H1 (cell line): ENCODE measurements at places on chromosomes 1 and 21. TPM values are rescaled to one million over a fixed set of nuclear protein-coding genes. Genes with fewer than 3 reads are reported as not detected.

RSRP1 gene
- polyA plus RNA-seq = 32.9 and 38.2 TPM in 2 replicates

SH3BGR gene
- polyA plus RNA-seq = 2.1 and 8.2 TPM in 2 replicates

TCHHL1 gene
- not detected in 2 replicates for polyA plus RNA-seq

LRRC53 gene
- polyA plus RNA-seq = not detected in 2 replicates

DNA sequence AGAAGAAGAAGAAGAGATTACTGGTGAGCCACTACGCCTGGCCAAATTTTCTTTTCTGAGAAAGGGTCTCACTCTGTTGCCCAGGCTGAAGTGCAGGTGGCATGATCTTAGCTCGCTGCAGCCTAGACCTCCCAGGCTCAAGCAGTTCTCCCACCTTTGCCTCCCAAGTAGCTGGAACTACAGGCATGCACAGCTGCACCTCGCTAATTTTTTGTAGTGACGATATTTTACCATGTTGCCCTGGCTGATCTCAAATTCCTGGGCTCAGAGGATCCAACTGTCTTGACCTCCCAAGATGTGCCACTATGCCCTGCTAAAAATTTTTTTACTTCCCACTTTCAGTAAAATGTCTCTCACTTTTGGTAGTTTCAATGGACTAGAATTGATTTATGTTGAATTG, 24.4 kb downstream of the TMEM200B start:
- no peak for DNase-seq

- DNase-seq = peak; percentile 52
Measured at GRCh38 chr1:171484760-171485374, 463 bp upstream of the PRRC2C start.

DNA sequence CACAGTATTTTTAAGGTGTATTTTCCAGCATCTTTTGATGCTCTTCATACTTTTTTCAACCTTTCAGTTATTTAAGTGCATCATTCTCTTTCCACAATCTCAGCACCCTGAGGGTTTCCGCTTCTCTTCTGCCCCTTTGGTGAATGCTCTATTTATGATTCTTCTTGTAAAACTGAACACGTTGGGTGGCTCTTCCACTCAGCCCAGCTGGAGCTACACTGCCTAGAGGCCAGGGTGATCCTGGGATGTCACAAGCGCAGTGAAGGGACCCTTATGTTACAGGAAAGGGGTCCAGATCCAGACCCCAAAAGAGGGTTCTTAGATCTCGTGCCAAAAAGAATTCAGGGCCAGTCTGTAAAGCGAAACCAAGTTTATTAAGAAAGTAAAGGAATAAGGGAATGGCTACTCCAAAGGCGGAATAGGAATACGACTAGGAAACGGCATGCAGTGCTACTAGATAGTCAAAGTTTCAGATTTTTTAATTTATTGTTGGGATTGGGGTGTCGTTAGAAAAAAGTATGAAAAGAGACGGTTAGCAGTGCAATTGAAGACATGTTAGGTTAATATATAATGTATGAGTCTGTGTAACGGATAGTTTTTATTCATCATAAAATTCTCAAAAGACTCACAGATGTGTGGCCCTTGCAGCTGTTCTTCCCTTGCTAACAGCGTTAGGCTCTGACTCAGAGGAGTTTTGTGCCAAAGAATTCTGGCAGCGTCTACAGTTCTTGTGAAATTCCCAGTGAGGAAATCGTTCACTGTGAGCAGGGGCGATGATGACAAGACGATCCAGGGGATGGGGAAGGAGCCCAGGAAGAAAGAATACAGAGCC, 14.4 kb upstream of the ERVH48-1 start:
- DNase-seq = no peak

- no peak for DNase-seq
Measured at GRCh38 chr1:197024460-197024859, 42.6 kb downstream of the F13B start.

DNA sequence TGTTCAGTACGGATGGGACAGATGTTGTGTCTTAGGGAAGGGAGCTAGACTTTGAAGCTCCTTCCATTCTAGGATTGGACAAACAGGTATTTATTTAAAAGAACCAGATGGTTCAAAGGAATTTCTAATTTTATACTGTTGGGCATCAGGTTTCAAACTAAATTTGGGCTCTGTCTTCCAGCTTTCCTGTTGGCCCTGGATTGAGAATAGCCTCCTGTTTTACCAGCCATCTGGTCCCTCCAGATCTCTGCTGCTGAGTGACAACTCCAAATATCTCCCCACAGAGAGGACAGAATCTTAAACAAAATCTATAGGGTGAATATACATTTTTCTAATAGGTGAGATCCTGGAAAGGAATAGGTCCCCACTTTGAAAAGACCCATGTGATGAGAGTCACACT, 52.5 kb upstream of the CNIH3 start:
- no peak for DNase-seq

GRCh38 chr1:167446966-167447365, 71.4 kb downstream of the CD247 start:
- no peak for DNase-seq

- no peak for DNase-seq
Measured at GRCh38 chr1:214296860-214297745, 16.1 kb downstream of the SMYD2 start.

DNA sequence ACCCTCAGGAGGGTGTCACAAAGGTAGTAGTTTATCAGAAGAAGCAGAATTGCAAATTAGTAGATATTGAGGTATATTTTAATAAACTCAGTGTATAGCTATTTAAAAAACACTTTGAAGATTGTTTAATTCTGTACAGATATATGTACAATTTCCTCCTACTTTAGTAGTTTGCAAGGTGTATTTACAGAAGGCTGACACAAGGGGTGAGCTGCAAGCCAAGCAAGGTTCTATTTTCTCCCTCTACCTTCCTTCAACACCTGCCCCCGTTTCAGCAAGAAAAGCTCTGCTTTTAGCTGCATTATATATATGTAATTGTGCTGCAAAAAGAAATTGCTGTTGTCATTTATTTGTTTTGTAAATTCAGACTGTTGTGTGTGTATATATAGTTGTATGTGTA, 674.2 kb upstream of the PKN2 start:
- no peak for DNase-seq

DNA sequence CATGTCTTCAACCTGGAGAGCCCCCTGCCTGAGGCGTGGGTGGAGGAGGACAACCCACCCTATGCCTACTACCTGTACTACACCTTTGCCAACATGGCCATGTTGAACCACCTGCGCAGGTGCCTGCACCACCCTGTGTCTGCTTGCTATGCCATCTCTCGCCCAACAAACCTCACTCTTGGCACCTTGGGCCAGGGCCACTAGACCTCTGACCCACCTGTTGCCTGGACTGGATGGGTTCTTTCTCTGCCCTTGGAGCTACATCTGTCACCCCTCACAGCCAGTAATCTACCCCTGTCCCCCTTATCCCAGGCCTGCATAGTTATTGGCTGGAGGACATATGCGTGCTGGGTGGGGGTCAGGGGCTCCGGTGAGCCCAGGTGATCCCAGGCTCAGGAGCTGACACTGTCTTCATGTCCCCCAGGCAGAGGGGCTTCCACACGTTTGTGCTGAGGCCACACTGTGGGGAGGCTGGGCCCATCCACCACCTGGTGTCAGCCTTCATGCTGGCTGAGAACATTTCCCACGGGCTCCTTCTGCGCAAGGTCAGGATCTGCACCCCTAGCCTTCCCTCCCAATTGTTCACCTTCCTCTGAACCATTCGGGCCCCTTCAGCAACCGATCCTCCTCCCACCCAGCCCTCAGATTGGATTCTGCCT, 9.9 kb downstream of the AMPD2 start:
- peak; percentile 35 for DNase-seq

DNA sequence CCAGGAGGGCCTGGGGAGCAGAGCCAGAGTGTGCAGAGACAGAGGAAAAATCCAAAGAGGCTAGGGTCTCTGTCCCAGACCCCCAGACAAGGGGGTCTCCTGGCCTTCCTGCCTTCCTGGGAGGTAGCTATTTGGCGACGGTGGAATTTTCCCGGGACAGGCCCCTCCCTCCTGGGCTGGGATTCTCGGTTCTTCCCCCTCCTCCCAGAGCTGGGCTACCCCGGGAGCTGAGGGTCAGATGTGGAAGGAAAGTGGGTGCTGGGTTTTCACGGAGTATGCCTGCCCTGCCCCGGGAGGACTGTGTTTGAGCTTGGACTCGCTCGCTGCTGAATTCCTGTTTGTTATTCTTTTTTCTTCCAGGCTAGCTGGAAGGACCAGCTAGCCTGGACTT, 759 bp downstream of the AMPD2 start:
- DNase-seq = no peak

DNA sequence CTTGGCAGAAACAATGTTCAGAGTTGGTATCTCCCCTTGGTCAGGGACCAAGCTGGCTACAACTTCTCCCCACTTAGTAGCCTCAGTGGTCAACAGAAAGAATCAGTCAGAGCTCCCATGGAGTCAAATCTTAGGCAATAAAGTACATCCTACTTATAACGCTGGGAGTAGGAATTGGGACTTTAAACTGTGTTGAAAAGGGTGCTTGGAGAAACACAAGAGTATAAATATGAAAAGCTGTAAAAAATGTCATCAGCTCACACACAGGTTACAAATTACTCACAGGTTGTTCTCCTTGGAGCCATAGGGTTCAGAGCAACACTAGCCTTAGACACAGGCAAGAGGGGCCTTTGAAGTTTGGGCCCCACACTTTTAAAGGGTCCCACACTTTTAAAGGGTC, 67.4 kb downstream of the WLS start:
- DNase-seq = no peak
